HL-60 (cell line): ENCODE measurements at places on chromosomes 5 and 9.

DNA sequence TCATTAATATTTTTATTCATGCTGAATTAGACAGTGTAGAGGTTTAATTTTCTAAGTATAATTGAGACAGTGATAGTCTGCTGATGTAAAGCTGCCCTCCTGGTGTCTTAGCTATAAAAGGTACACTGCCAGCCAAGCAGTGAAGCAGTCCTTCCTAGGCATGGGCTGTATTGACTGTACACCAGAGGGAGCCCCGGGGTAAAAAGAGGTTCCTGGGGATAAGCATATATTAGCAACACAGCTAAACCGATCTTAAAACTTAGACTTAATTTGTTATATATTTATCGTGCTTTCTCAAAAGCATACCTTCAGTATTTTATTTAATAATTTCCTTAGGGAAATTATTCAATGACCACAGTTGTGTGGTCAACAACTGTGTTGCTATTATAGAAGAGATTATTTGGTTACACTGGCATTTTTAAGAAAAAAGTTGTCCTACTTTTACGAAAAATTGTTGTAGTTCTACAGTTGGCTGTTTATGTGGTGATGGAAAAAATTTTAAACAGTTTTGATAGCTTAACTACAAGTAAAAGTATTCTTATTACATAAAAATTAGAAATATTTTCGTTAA is 68.8 kb downstream of the ELL2 start:
- DNase-seq = no peak

DNA sequence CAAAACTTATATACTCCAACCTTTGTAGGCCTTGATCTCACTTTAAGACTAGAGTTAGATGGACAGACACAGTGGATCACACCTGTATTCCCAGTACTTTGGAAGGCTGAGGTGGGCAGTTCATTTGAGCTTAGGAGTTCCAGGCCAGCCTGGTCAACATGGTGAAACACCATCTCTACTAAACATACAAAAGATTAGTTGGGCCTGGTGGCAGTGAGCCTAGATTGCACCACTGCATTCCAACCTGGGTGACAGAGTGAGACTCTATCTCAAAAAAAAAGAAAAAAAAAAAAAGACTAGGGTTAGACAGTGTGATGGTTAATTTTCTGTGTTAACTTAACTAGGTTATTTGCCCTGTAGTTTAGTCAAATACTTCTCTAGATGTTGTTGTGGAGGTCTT is 74.1 kb downstream of the CFAP95 start:
- DNase-seq = no peak

DNA sequence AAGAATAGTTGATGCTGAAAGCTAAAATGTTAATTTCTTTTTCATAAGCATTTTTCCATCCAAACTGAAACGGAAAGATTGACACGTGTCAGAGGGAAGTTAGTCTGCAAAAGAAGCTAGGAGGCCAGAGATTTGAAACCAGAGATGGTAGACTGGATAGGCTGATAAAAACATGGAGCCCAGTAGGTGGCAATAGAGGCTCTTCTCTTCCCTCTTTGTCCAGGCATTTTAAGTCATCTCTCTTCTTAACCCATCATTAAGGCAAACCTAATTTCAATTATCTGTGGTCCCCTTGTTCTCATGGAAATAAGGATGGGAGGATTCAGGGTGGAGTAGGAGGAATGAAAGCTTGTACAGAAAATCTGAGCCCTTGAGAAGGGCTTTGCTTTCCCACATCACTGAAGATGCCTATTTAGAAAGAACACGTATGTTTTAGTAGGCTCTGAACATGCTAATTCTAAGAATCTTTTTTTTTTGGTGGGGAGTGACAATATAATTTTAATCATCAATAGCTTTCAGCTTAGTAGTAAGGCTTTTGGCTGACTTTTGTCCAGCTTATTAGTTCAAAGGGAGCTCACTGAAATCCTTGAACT is 66.6 kb downstream of the ZNF474 start:
- no peak for DNase-seq

DNA sequence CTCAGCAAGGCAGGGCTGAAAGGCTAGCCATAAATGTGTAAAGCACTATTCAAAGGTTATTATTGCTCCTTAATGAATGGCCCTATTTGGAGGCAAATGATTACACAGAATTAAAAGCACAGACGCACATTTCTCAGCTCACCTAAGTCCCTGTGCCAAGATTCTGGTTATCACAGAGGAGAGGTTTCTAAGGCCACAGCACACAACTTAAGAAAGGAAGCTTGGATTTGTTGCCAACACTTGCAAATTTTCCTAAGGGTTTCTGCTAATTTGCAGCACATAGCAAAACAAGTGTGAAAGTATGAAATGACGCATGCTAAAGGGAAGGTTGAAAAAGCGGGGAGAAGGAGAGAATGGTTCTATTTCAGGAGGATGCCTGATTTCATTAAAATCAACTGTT is 834.1 kb upstream of the C9orf72 start:
- DNase-seq = no peak

DNA sequence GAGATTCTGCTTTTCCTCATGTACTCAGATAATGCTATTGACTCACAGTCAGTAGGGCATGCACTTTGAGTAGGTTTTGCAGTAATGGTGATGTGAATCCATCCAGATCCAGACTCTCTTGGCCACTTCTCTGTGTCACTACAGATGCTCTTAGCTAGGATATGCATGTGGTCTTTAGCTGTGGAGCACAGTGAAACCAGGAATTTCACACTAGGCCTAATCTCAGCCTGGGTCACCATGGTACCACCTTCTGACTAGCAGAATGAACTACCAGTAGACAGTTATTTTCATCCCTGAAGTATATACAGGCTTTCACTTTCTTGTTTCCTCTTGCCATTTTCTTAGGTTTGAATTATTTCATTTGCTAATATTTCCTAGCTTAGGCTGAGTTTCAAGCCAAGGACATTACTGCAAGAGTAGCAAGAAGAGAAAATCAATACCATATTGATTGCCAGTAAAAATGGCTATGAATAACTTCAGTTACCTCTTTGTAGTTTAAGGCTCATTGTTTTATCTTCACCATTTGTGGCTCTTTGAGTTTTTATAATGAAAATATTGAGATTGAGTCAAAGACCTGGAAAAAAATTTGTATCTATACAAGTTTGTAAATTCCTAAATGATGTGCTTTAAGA is 28.4 kb upstream of the CSNK1G3 start:
- no peak for DNase-seq

DNA sequence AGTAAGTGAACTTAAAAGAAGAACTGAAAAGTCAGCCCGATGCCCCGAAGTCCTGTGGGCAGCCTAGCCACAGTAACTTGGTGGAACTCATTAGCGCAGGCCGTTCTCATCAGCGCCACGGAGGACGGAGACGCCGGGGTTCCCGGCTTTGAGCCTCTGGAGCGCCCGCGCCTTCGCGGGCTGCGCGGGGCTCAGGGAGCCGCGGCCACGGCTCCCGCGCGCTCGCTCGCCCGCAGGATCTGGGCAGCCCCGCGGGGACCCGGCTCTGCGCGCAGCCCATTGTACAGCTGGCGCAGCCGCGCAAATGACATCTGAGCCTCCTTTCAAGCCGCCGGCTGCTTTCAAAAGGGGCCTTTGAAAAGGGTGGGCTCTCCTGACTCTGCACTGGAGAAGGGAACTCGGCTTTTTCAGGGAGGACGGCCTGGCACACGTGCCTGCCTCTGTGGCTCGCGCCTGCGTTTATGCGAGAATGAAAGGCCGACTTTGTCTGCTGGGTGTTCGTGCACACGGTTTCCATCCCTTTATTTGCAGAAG is 40.7 kb downstream of the TLR4 start:
- no peak for DNase-seq

DNA sequence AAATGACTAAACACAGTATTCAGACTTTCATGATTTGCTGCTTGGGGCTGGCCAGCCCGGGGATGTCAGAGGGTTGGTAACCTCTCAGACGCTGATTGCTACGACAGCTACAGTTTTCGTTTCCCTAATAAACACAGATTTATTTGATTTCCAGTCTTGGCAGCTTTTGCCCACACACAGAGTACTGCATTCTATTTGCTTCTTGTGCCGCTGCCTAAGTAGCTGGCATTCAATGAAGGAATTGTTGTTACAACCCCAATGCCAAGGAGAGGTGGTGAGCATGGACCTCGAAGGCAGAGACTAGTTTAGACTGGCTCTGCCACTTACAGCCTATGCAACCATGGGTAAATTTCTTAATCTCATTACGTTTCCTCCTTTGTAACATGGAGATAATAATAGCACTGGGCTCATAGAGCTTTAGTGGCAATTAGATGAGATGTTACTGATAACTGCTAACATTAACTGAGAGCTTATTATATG is 247.1 kb upstream of the PANK3 start:
- no peak for DNase-seq

DNA sequence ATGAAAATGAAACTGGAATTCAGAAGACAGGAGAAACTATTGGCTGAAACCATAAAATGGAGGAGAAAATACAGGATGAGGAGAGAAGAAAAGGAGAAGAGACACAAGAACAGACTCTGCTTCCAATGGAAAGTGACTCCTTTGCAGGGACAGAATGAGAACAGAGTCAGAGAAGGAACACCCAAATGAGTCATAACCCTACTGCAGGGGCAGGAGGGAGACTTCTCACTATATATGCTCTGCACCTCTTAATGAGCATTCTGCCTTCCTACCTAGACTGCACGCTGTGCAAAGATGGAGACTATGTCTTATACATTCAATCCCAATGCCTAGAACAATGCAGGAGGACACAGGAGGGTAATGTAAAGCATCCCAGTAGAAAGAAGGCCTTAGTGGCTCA is 2.1 kb downstream of the SAXO1 start:
- no peak for DNase-seq

- DNase-seq = no peak
Measured at GRCh38 chr5:148237785-148238417, 424 bp upstream of the MARCOL start.

- DNase-seq = no peak
Measured at GRCh38 chr9:101562966-101563365, 29.3 kb downstream of the RNF20 start.

DNA sequence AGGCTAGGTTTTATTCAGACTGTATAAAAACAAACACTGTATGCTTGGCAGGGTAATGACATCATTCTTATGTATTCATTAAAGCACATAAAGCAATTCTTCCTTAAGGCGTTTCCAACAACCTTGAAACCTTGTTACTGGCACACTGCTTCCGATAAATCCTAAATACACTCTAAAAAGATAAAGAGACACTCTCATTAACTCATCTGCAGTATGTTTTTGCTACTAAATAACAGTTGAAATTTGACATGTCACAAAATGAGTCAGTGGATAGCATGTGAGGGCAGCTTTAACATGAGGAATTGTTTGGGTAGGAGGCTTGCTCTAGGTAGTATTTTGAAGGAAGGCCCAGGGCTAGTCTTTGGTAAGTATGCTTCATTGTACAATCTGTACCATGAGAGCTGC is 13.7 kb downstream of the YIPF5 start:
- DNase-seq = no peak

DNA sequence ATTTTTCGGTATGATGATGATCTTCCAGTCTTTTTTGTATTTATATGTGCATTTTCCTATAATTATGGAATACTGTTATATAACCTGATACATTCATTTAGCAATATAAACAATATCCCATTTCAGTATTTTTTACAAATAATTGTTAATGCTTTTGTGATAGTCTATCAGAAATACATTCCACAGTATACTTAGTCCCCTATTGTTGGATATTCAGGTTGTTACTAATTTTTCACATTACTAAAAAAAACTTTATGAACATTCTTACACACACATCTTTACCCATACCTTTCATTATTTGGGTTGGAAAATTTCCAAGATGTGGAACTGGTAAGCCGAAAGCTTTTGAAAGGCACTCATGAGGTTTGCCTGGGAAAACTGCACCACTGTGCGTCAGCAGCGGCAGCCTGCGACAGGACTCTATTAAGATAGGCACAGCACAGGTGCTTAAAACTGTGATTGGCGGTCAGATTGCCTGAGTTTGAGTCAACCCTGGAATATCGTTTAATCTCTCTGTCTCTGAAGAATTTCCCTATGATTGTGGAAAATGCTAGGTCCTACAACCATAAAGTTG is 147.5 kb upstream of the ERCC6L2 start:
- no peak for DNase-seq

- DNase-seq = no peak
Measured at GRCh38 chr9:69569738-69570451, 102.3 kb downstream of the APBA1 start.

- peak; percentile 89 for DNase-seq
Measured at GRCh38 chr9:133121915-133122550, 993 bp upstream of the RALGDS start.

GRCh38 chr9:111118256-111118948 is 80.1 kb upstream of the LPAR1 start:
- DNase-seq = no peak

DNA sequence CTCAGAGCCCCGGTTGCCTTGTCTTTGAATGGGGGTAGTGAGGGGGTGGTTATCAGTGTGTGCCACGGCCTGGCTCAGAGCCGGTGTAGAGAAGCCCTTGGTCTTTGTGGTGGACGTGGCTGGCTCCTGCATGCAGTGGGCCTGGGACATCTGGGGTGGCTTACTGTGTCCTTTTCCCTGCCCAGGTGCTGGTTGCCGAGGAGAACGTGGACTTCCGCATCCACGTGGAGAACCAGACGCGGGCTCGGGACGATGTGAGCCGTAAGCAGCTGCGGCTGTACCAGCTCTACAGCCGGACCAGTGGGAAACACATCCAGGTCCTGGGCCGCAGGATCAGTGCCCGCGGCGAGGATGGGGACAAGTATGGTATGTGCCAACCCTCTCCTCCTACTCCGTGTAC is 16.5 kb downstream of the FGF18 start:
- no peak for DNase-seq

GRCh38 chr5:153515301-153515700 is 24.8 kb downstream of the GRIA1 start:
- no peak for DNase-seq

DNA sequence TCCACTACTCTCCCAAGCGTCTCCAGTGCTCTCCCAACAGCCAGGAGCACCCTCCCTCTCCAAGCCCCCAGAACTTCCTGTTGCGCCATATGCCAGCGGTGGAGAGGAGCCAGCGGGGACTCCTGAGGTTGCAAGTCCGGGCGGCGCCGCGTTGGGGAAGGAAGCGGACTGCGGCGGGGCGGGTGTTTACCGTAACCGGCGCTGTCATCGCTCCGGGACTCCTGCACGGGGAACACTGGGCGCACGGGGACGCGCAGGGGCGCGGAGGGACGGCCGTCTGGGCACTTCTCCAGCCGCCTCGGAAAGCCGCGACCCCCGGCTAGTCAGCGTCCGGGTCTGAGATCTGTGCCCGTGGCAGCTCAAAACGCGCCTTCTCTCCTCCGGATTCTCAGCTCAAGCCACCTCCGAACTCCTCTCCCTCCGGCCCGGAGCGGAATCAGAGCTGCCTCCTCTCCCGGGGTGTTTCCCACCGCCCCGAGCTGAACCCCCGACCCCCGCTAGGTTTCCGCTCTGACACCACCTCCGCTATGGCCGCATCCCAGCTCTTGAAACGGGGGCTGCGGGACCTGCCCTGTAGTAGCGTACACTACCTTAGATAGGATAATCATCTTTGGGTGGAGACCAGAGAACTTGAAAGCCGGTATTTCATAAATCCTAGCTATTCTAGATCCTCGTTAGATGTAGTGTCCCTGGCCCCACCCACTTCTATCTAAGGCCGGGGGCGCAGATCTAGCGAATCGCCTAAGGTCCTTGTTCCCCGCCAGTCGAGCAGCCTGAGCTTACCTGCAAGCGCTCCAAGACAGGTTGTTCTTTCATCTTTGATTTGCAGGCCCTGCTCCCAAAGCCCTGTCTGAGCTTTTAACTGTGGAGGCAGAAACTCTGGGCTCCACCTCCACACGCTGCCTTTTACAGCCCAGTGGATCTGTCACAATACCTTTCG is at the start of gene TRPM6:
Gene TRPM6, minus strand, starts transcription at position 881 of the 940 bp plus-strand sequence. Its CDS starts 65 bp downstream, at position 816.
- DNase-seq = peak; percentile 79

GRCh38 chr5:159341906-159342310 is 11.6 kb upstream of the IL12B start:
- DNase-seq = peak; percentile 94

- no peak for DNase-seq
Measured at GRCh38 chr9:130789747-130790672, 45.0 kb upstream of the ABL1 start.
